ENCODE measurements at places on chromosomes 16 and 17.

DNA sequence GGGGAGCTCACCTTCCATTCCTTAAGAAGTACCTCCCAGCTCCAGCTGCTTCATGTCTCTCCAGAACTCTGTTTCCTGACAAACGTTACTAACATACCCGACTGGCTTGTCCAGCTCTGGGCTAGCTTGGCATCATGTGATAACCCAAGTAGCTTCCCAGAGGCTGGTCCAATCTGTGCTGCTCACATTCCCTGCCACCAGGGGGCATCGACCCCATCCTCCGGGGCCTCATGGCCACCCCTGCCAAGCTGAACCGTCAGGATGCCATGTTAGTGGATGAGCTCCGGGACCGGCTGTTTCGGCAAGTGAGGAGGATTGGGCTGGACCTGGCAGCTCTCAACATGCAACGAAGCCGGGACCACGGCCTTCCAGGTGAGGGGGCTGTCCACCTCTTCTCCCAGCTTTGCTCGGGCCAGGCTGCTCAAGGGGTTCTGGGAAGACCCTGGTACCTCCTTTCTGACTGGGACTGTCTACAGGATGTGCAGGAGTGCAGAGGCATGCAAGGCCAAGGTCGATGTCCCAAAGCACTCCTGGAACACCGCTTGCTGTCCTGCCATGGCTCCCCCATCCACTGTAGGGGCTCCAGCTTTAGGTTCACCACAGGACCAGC, 7.6 kb downstream of the EPX start:
- peaks cover 14% of the 10 kb centered on the region for H3K27me3 ChIP-seq
- H3K4me3 ChIP-seq = no peak overlapping the region
- H3K4me1 ChIP-seq = no peaks in the 10 kb centered on the region
- no peak overlapping the region for H3K27ac ChIP-seq
- H3K36me3 ChIP-seq = peaks cover under 1% of the 10 kb centered on the region

DNA sequence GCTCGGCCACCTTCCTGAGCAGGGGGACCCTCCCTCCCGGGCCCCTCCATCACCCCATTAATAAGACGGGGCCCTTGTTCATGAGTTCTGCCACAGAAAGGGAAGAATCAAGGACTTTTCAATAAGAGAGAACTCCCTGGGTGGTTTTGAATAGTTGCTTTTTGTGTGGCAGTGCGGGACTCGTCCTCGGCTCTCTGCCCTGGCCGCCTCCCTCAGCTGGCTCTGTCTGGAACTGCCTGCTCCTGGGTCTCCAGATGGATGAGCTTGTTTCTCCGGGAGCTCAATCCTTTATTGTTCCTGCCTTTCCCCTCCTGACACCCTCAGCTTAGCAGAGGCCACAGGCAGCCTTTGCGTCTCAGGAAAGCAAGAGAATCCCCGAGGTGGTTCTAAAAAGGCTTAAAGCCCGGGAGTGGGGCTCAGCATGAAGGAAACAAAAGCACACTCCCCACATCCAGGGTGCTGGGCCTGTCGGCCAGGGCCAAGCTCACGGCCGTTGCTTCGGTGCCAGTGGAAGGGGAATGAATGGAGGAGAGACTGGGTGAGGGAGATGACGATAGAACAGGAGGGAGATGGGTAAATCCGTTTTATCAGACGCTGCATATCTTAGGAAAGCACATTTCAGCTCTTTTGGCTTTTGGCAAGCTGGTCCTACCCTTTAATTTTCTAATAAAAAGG, 60.2 kb downstream of the RAI1 start:
- no peaks in the 10 kb centered on the region for H3K27me3 ChIP-seq
- peak; percentile 74 for DNase-seq
- H3K4me1 ChIP-seq = peaks cover 37% of the 10 kb centered on the region
- H3K36me3 ChIP-seq = peaks cover 15% of the 10 kb centered on the region
- peak overlapping the region; percentile 68 for H3K27ac ChIP-seq

- no peak for DNase-seq
- no peak overlapping the region for H3K27ac ChIP-seq
- peaks cover under 1% of the 10 kb centered on the region for H3K4me1 ChIP-seq
- H3K36me3 ChIP-seq = peaks cover 4% of the 10 kb centered on the region
- H3K4me3 ChIP-seq = no peak overlapping the region
These were observed 20.1 kb downstream of the MPRIP start for GRCh38 chr17:17062356-17062755.

GRCh38 chr17:42672038-42672437, 4.8 kb downstream of the PLEKHH3 start:
- no peak for DNase-seq
- H3K4me1 ChIP-seq = peaks cover 12% of the 10 kb centered on the region
- peaks cover 7% of the 10 kb centered on the region for H3K36me3 ChIP-seq
- peaks cover 10% of the 10 kb centered on the region for H3K27me3 ChIP-seq

DNA sequence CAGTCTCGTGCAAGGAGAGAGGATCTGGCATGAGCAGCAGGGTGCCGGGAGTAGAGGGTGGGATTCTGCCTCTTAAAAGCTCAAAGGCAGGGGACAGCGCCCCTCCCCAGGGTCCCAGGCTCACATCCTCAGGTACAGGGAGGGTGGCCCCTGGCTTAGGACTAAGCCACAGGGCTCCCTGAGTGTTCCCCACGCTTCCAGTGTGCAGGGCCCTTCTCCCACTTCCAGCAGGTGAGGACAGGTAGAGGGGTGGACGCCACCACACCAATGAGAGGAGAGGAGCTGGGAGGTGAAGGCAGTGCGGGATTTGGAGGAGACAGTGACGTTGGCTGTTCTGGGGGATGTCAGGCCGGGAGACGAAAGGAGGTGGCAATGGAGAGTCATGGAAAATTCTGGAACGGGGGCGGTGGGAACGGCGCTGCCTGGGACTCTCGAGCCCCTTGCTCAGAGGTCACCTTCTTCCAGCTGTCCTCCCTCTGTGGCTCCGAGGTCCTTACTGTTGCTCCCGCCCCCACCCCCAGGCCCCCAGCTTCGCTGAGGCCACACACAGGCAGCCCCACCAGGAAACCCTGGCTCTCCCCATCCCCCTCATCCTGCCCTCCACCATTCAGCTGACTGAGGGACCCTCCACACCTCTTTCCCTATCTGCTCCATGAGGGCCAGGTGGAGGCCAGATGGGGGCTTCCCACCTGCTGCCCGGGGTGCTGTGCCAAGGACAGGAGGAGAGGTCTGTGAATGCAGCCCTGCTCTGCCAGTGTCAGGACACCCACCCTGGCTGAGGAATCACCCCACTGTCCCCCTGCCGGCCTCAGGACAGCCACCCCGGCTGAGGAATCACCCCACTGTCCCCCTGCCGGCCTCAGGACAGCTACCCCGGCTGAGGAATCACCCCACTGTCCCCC, 57.7 kb upstream of the ACSF3 start:
- H3K27ac ChIP-seq = no peak overlapping the region
- H3K4me3 ChIP-seq = no peak overlapping the region
- no peak for DNase-seq
- H3K36me3 ChIP-seq = no peaks in the 10 kb centered on the region
- no peaks in the 10 kb centered on the region for H3K27me3 ChIP-seq

GRCh38 chr17:50708050-50709000, 611 bp upstream of the ANKRD40 start:
- DNase-seq = no peak
- peak overlapping the region; percentile 93 for H3K27ac ChIP-seq
- H3K27me3 ChIP-seq = no peaks in the 10 kb centered on the region
- H3K4me1 ChIP-seq = peaks cover 5% of the 10 kb centered on the region
- H3K36me3 ChIP-seq = peaks cover 6% of the 10 kb centered on the region

DNA sequence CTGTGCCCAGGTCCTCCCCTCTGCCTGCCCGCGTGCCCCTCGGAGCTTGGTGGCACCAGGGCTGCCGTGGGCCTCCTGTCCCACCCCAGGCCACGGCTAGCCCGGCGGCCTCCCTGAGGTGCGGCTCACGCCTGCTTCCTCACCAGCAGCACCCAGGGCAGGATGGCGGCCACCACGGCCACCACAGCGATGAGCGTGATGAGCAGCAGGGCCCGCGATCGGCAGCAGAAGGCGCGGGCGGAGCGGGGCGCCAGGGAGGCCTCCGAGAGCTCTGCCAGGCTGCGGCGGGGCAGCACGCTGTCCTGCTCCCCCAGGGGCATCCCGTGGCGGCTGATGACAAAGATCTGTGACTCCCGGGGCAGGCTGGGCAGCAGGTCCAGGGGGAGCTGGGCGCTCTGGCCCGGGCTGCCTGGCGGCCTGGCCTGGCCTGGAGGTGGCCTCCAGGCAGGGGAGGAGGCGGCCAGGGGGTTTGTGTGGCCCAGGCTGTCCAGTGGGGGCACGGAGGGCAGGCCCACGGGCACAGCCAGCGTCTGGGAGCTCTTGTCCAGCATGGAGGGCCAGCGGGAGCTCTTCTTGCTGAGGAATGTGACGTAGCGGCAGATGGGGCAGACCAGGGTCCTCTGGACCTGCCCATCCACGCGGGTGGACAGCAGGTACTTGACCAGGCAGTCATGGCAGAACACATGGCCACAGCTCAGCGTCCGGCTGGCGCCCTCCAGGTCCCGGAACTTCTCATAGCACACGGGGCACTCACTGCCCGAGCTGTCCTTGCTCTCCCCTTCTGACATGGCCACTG, 4.8 kb downstream of the RNF222 start:
- no peaks in the 10 kb centered on the region for H3K27me3 ChIP-seq
- H3K27ac ChIP-seq = no peak overlapping the region
- no peak for DNase-seq
- no peaks in the 10 kb centered on the region for H3K36me3 ChIP-seq
- H3K4me1 ChIP-seq = no peaks in the 10 kb centered on the region

DNA sequence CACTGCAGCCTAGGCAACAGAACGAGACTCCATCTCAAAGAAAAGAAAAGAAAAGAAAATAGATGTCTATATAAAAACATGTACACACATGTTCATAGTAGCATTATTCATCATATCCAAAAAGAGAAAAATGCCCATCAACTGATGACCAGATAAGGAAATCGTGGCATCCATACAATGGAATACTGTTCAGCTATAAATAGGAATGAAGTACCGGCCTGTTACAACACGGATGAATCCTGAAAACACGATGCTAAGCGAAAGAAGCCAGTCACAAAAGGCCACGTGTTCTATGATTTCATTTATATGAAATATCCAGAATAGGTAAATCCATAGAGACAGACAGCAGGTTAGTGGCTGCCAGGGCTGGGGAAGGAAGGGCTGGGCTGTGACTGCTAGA, 65.8 kb downstream of the TBC1D16 start:
- H3K27ac ChIP-seq = no peak overlapping the region
- H3K27me3 ChIP-seq = no peaks in the 10 kb centered on the region
- no peaks in the 10 kb centered on the region for H3K4me1 ChIP-seq
- H3K36me3 ChIP-seq = peaks cover 3% of the 10 kb centered on the region
- DNase-seq = no peak

- no peaks in the 10 kb centered on the region for H3K36me3 ChIP-seq
- no peak for DNase-seq
- H3K4me3 ChIP-seq = no peak overlapping the region
These were observed 28.4 kb upstream of the STH start for GRCh38 chr17:45970659-45971058.

DNA sequence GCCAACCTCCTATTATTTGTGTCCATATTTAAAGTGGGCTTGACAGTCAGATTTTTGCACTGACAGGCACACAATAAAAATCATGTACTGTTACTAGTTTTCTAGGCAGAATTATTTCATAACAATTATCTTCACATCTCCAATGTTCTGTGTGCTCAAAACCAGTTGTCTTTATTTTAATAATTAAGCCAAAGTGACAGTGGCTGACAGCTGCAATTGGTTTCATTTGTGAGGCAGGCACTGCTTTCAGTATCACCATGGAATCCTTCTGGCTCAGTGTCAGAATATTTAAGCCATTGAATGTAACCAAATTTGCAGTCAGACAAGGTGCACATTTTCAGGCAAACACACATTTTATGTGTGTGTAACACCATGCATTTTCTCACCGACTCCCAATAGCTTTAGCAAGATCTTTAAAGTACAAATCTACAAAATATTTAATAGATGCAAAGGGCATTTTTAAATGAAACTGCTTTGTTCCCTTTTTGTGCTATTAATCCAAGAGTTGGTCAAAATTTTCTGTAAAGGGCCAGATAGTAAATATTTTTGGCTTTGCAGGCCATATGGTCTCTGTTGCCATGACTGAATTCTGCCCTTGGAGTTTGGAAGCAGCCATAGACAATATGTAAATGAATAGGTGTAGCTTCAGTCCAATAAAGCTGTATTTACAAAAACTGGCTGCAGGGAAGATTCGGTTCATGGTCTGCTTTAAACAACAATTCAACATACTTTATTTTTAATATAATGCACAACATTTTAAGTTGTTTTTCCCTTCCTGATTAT, 486.0 kb downstream of the KCNJ2 start:
- no peak overlapping the region for H3K4me3 ChIP-seq
- H3K27ac ChIP-seq = no peak overlapping the region
- peaks cover 25% of the 10 kb centered on the region for H3K4me1 ChIP-seq
- H3K36me3 ChIP-seq = no peaks in the 10 kb centered on the region
- no peaks in the 10 kb centered on the region for H3K27me3 ChIP-seq
- DNase-seq = no peak

DNA sequence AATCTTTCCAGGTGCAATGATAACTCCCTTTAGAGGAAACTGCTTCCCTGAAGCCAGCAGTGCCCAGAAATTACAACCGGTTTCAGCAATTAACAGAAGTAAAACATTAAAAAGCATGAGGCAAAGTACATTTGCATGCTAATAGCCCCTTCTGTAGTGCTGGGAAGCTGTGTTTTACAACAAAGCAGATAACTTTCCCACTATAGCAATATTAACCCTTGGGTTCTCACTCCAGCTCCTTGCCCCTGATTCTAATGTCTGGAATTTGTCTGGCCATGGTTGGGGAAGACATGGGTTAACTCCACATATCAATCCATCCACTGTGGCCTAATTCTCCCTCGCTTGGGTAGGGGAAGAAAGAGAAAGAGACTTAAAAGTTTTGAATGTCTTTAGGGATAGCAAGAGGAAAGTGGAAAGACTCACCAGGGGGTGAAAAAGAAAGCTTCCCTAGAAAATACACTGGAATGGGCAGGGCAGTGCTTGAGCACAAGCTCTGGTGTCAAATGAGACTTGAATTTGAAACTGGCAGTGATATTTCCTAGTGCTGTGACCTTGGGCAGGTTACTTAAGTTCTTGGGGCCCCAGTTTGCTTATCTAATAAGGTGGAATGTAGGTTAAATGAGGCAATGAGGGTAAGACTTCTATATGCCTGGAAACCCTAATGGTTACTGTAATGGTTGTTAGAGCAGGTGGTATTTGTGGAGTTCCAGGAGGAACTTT, 102.0 kb downstream of the SOX9 start:
- no peak overlapping the region for H3K4me3 ChIP-seq
- no peak overlapping the region for H3K27ac ChIP-seq
- DNase-seq = no peak
- H3K4me1 ChIP-seq = peaks cover 2% of the 10 kb centered on the region

- no peak overlapping the region for H3K4me3 ChIP-seq
- H3K27me3 ChIP-seq = no peaks in the 10 kb centered on the region
- peaks cover 2% of the 10 kb centered on the region for H3K4me1 ChIP-seq
These were observed 10.7 kb downstream of the ZNF205 start for GRCh38 chr16:3122926-3123570.
